ENCODE measurements at places on chromosomes 5 and 9.

- no peak for DNase-seq
Observed at GRCh38 chr5:146118322-146118721, 12.9 kb upstream of the PLAC8L1 start.

DNA sequence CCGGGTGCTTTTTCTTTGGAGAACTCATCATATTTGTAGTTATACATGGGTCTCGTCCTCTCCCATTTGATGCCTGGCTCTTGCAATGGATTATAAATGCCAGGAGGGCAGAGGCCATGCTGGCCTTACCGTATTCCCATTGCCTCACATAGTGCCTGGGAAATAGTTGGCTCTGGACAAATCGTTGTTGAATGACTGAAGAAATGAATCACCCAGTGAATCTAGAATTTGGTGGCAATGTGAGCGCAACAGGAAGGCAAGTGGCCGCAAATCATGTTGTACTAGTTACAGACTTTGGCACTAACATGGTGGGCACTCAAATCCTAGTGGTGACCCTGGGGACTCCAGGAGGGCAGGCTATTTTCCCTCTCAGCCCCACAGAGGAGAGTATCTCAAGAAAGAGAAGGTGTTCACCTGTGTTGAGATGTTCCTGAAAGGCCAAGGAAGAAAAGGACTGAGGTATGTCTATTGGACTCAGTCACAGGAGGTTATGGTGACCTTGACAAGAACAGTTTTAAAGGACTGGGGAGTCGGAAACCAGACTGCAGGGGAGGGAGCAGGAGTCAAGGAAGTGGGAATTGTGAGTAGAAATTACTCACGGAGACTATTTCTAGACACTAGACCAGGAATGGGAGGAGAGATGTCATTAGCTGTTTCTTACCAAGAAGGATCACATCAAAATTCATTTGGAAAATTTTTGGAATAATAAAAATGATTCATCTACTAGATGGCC, 61.7 kb upstream of the COL15A1 start:
- DNase-seq = no peak

- DNase-seq = no peak
Observed at GRCh38 chr5:9715891-9716335, 85.8 kb upstream of the TAS2R1 start.

- no peak for DNase-seq
Observed at GRCh38 chr9:18793122-18793521, 239.9 kb downstream of the SAXO1 start.

DNA sequence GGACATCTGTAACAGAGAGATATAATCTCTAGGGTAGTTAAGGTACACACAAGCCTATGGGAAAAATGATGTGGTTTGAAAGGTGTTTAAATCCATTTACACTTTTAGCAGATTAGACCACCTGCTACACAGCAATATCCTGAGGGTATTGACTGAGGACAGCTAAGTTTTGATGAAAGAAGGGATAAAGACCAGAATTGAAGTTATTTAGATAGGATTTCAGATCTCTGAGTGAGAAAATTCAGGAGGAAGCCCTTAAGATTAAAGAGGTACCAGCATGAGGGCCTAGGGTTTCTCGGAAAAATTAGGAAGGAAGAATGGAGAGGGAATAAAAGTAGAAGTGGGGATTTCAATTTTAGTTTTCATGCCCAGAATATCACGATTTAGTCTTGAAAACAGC, 267.3 kb downstream of the COX7C start:
- DNase-seq = no peak

DNA sequence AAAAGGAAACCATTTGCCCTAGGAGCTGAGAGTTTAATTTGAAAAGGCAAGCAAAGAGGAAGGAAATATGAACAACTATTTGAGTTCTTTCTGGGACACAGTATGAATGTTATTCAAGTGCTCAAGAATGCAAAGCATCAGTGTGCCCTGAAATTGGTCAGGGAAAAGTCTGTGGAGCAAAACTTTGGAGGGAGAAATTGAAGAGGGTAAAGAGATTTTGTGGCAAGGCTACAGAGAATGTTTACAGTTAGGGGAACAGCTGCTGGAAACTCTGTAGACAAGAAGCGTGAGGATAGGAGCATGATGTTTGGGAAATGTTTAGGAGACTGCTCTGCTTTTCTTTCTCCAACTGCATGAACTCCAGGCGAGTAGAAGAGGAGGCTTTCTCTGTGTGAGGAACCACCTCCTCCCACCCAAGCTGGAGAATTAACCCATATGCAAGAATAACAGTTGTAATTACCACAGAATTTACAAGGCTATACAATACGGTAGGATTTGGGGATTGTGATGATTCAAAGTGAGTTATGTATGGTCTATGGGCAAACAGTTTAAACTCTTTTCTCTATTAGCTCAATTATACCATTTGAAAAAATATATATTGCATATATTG, 75.4 kb upstream of the IL7R start:
- no peak for DNase-seq

- DNase-seq = no peak
Observed at GRCh38 chr9:13939134-13939533, 374.8 kb downstream of the NFIB start.

DNA sequence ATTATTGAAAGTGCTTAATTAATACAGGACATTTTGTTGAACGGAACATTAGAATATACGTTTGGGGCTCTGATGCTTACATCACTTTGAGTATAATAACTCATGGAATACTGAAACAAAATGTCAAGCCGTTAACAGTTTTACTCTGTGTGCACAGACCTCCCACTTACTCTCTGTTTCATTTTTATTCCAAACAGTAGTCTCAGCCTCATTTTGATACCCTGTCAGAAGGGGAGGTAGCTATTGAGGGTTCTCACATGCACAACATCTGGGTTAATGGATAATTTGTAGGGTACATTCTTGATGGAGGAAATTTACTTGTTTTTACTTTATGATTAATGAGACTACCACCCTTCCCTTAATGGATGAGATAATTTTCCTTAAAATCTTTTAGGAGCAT, 59.0 kb downstream of the SCAMP1 start:
- no peak for DNase-seq

GRCh38 chr9:3746296-3747275, 220.8 kb upstream of the RFX3 start:
- DNase-seq = no peak

DNA sequence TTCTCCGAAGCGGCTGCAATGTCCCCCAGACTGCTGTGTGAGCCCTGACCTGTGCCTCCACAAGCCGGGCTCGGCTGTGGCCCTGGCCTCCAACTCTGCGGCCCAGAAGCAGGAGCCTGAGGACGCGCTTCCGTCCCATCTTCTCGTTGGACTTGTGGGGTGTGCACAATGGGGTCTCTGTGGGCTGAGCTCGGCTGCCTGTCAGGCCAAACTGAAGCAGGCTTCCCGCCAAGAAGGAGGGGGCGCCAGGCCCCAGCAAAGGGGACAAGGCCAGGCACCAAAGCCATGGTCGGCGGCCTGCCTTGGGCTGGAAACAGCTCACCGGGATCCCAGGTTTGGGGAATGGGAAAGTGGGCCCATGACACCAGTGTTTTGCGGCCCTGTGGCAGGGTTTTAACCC, 4.1 kb downstream of the NOTCH1 start:
- DNase-seq = no peak

DNA sequence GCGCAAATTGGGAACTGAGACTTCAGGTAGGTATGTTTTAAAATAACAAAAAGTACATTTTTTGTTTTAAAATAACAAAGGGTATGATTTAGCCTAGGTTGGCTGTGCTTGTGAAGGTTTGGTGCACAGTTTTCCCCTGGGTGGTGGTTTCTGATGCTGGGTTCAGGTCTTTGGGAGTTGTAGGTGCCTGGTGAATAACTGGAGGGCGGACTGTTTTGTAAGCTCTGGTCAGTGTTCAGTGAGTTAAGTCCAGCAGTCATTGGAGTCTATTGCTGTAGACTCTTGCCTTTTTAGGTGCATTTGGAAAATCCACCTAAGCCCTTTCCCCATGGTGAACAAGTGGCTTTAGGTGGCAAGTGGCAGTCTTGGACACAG, 43.9 kb downstream of the RAI14 start:
- DNase-seq = no peak

- no peak for DNase-seq
Observed at GRCh38 chr5:72622170-72622760, 115.1 kb upstream of the ZNF366 start.

DNA sequence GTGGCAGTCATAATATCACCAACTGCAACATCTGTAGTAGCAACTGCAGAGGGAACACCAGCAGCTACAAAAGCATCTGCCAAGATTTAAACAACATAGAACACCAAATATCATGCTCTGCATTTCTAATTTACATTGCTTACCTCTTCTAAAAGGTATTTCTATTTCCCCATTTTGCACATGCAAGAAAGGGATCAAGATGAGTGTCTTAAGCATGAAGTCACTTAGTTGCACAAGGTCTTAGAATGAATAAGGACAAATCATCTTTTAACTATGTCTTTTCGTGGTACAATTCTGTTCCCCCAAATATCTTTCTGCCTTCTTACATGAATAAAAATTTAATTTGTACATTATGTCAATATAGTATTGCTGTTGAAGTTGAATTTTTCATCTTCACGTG, 1746.4 kb downstream of the EFNA5 start:
- no peak for DNase-seq

- DNase-seq = no peak
Observed at GRCh38 chr9:105296877-105297287, 52.4 kb downstream of the SLC44A1 start.

- no peak for DNase-seq
Observed at GRCh38 chr5:72541501-72542225, 34.5 kb upstream of the ZNF366 start.

- no peak for DNase-seq
Observed at GRCh38 chr5:138110266-138110963, 26.6 kb downstream of the WNT8A start.

- no peak for DNase-seq
Observed at GRCh38 chr5:151899399-151899798, 25.3 kb downstream of the GLRA1 start.

DNA sequence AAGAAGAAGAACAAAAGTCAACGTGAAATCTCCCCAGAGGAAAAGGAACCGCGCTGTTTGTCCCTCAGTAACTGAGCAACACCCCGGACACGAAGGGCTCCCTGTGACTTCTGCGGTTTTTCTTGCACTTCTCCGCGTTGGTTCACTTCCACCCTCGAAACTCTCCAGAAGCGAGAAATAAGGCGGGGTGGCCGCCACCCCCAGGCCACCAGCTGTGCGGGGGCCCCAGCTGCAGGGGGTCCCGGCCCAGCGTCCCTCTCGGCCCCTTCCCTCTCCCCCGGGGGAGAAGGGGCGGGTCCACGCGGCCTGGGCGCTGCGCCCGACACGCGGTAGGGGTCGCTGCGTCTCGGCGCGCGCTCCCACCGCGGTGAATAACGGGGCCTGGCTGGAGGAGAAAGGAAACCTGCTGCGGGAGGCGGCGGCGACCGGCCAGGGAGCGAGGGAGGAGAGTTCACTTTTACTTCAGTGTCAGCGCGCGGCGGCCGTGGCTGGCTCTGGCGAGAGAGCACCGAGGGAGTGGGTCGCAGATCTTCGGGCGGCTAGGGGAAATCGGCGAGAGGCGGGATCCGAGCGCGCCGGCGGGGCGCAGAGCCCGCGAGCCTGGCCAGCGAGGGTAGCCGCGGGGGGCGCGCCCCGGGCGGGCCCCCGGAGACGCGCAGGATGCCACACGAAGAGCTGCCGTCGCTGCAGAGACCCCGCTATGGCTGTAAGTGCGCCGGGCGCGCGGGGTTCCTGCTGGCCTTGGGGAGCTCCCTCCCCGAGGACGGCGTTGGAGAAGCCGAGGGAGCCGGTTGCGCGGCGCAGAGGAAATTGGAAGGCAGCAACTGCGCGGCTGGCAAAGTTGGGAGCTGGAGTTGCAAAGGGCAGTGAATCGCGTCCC, at the start of gene IQGAP2:
Gene IQGAP2 (plus strand): TSS at position 400 of the 880 bp plus-strand sequence. CDS start 261 bp downstream, at position 661.
- peak; percentile 61 for DNase-seq

DNA sequence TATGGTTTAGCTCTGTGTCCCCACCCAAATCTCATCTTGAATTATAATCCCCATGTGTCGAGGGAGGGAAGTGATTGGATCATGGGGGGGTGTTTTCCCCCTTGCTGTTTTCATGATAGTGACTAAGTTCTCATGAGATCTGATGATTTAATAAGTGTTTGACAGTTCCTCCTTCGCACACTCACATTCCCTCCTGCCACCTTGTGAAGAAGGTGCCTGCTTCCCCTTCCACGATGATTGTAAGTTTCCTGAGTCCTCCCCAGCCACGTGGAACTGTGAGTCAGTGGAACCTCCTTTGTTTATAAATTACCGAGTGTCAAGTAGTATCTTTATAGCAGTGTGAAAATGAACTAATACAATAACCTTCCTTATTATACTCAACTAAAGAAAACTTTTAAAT, 24.3 kb upstream of the TEX10 start:
- no peak for DNase-seq

- no peak for DNase-seq
Observed at GRCh38 chr9:113152699-113153098, 1.9 kb downstream of the SLC31A2 start.

- no peak for DNase-seq
Observed at GRCh38 chr5:75601996-75602395, 9.3 kb upstream of the ANKDD1B start.

GRCh38 chr9:14937216-14937615, 27.0 kb upstream of the FREM1 start:
- DNase-seq = no peak

GRCh38 chr5:132203916-132204315, 23.7 kb downstream of the P4HA2 start:
- DNase-seq = no peak

GRCh38 chr5:37735649-37736347, 104.0 kb downstream of the GDNF start:
- DNase-seq = no peak

Measured in testis (tissue), 5 donors.